ENCODE measurements at places on chromosomes 4 and X.

DNA sequence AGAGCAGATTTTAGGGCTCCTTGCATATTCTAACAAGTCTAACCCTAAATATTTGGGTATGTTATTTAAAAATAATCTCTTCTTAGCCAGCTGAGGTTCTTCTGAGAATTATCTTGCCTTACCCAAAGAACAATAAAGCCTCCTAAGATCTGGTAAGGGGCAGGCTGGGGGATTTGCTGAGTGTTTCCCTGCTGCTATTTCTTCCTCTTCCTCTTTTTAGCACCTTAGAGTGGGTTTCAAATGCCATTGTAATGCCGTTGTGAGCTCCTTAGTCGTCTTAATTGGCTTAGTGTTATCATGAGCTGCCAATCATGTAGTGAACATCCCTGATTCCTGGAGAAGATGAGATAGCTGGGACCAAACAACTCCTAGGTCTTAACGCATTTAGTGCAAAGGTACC is 15.4 kb downstream of the STOX2 start:
- DNase-seq = no peak

DNA sequence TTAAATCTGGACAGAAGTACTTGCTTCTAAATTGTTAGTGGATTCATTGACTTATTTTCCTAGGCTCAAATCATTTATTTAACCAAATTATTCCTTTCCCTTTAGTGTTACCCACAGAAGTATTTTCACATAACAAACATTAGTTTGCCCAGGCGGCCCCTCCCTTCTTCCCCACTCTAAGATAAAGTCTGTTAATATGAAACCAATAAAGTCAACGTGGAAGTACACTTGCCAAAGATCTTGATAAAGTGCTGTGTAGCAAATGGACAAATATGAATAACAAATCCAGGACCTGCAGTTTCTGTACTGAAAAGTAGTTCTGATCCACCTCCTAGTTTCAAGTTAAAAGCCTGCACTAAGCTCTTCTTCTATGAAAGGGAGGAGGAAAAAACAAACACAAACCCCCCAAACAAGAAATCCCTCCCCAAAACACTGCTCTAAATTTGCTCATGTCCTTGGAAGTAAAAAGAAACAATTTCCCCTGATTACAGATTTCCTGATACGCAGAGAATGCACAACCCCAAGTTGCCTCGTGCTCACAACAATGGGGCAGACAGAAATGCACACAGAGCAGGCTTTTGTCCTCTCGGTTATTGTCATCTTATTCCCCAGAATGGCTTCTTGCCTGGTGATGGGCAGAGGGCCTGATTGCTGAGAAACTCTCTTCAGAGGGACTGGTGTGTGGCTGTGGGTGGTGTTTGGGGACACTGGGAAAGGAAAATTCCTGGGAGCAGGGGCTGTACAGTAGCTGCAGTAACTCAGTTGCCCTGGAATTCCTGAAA is 23.2 kb downstream of the TMSB4X start:
- no peak for DNase-seq

- DNase-seq = no peak
Measured at GRCh38 chr4:11730545-11730944, 301.9 kb upstream of the HS3ST1 start.

GRCh38 chr4:25032126-25032525 is 1.4 kb upstream of the LGI2 start:
- DNase-seq = no peak

GRCh38 chrX:23127586-23127985 is 127.8 kb downstream of the DDX53 start:
- no peak for DNase-seq

DNA sequence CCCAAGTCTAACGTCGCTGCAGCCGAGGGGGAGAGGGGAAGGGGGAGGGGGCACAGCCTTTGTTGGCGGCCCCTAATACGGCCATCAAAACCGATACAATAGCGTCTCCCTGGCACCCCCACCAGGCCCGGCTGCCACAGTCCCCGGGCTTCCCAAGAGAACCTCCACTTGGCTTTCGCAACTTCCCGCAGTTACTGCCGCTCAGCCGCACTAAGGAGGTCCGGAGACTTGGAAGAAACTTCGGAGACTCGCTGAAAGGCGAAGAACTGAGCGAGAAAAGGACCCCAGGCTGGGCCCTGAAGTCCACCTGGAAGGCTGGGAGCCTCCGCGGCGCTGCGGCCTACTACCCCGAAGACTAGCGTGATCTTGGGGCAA is 2.8 kb downstream of the NKX6-1 start:
- no peak for DNase-seq

GRCh38 chr4:164621886-164622521 is 131.9 kb upstream of the SMIM31 start:
- no peak for DNase-seq

DNA sequence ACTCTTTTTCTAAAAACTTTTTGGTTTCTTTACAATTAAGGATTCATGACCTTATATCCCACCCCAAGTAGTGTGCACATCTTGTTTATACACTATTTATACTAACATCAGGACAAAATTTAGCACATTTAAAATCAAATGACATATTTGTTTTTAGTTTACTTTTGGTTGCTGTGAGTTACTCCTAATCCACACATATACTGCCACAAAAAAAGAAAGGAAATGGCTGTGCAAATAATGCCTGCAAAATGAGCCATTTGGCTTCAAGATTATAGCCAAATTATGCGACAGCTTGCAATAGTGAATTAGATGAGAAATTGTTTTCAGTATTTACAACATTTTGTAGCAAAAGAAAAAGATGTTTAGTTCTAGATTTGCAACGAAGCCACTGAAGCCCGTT is 10.4 kb upstream of the ARHGEF38 start:
- no peak for DNase-seq

DNA sequence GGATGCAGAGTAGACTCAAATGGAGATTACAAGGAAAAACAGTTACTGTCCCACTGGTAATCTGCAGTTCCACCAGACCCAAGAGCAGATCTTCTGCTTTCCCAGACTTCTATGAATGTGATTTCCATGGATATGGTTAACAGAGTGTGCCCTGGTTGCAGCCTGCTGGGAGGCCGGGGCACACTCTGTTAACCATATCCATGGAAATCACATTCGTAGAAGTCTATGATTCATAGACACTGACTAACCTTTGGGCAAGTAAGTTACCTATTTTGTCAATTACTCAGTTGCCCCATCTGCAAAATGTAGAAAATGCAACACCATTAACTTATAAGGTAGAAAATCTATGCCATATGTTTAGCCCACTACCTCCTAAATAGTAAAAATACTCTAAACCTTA is 443.1 kb upstream of the PITX2 start:
- DNase-seq = no peak

- peak; percentile 8 for DNase-seq
Measured at GRCh38 chrX:45850197-45850774, 649.6 kb upstream of the DIPK2B start.

DNA sequence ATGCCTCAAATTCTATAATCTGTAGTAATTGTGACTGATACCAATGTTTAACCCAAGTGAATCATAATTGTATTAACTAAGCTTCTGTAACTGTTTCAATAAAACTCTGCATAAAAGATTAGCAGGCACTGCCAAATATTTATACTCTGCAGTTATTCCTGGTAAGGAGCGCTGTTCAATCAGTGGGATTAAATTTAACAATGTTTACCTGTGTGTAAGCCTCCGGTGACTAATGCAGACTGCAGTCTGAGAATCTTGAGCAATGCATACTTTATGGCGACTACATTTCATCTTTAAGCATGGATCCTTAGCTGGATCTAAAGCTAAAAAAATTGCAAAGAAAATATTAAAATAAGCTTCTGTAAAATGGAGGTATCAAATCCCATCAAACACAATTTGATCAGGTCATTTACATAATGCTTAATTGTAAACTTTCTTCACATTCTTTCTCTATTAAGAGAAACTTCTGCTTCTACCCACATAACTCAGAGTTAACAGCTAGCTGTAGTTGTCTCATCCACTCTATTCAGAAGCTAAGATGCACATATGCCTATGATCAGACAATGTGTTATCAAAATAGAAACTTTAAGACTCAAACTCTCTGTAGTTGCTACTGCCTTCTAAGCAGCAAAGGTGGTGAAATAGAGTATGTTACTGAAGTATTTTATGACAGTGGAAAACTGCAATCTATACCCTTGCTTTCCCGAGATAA is 234.0 kb downstream of the SPOCK3 start:
- DNase-seq = no peak

DNA sequence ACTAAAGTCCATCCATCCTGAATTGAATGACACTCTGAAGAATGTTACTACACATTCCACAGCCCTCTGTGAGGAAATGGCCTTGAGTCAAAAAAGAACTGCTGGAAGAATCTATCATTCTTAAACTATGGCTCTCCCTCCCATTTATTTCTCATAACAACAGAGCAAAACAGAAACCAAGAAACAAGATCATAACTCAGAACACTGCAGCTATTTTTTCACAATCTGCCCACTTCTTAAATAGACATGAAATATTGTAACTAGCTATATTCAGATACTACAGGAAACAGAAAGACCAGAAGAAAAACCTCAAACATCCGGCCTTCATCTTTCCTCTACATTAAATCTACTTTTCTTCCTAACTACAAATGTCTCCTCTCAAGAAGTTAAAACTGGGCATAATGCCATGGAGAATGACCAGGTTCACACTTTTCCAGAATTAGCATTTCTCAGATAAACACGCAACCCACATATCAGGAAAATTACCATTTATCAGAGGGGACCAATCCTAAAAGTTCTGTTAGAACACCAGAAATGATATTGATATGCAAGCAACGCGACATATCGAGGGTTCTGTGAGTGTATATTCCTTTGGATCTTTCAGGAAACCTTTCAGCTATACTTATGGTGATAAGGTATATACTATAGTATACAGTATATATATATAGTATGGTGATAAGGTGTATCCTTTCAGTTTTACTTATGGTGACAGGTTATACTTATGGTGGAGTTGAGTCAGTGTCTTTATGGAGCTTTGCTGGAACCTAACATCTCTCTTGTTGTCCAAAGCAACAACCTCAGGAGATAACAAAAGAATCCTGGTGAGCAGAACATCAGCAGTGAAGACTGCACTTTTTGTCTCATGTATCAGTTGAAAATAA is 60.4 kb upstream of the IRF2 start:
- DNase-seq = no peak

DNA sequence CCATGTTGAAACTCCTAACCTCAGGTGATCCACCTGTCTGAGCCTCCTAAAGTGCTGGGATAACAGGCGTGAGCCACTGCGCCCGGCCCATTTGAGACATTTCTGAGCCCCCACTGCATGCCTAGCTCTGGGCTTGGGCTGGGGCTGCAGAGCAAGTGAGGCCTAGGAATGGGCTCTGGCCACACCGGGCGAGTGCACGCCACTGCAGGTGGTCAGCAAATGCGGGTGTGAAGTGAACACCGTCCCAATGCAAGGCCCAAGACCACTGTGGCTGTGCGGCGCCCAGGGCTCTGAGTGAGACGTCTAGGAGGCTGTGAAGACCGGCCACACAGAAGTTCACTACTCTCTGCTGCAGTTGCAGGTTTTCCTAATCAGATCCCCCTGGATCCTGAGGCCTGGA is 9.5 kb downstream of the SH3TC1 start:
- DNase-seq = no peak

GRCh38 chr4:8342651-8343261 is 73.2 kb downstream of the HTRA3 start:
- no peak for DNase-seq

GRCh38 chrX:42704454-42704853 is 73.5 kb downstream of the PPP1R2C start:
- DNase-seq = no peak

DNA sequence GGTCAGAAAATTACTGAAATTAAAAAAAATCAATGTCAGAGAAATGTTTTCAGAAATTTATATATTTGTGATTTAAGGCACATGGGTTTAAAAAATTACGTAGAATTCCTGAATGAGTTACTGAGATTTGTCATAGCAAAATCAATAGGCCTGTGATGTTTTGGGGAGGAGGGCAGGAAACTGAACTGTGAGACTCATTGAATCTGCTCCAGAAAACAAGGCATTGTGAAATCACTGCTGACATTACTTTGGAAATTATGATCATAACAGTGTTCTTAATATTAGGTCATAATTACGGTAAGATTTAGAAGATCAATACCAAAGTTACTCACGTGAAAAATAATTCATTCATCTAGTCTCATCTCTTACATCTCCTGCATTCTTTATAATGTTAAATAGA is 5.3 kb downstream of the FGF5 start:
- DNase-seq = no peak

DNA sequence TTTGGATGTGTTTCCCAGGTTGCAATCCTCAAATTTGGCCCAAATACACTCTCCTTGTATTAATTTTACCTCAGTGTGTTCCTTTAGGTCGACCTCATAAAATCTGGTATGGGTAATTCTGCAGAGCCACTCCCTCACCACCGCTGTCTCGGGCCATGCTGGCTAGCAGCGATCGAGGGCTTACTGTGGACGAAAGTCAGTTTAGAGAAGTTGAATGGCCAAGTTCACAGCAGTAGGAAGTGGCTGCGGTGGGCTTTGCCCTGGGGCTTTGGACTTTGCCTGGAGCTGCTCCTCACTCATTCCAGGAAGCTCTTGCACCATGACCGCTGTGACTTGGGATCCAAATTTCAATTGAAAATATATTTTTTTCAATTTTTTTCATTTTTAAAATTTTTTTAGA is 19.6 kb downstream of the TMEM187 start:
- DNase-seq = no peak

DNA sequence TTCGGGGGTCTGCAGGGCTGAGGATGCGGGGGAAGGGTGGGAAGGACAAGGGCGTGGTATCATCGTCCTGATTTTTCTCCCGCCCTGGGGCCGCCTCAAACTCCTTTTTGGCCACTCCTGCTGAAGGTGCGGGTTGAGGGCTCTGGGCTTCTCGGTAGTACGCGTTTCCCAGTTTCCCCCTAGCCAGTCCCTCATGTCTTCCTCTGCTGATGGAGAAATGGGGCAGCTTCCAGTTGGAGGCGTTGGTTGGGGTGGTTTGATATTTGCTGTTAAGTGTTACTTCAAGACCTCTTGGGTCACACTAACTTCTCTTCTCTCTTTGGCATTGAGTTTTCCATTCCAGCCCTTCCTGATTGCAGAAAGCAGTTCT is 482 bp downstream of the GSTCD start:
- no peak for DNase-seq

- no peak for DNase-seq
Measured at GRCh38 chrX:153933748-153934147, 1.1 kb downstream of the NAA10 start.

- DNase-seq = no peak
Measured at GRCh38 chr4:1027915-1028238, 16.5 kb downstream of the FGFRL1 start.

DNA sequence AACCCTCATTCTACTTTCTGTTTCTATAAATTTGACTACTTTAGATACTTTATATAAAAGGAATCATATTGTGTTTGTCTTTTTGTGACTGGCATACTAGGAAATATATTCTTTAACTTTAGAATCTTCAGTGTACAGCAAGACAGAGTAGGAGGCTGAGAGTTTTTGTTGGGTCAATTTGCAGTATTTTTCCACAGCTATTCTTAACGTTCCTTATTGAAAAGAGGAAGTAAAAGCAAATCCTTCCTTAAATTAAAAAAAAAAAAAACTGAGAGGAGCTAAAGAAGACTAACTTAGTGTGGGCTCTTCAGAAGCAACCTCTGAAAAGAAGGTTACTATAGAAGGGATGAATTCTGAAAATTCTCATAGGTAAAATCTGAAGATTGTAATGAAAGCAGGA is 1194.6 kb downstream of the ADGRL3 start:
- no peak for DNase-seq

- DNase-seq = no peak
Measured at GRCh38 chrX:133598601-133599335, 183.5 kb upstream of the GPC4 start.
